ENCODE measurements at places on chromosomes 6 and 20. TPM values are rescaled to one million over a fixed set of nuclear protein-coding genes. Genes with fewer than 3 reads are reported as not detected.

GRCh38 chr6:111427341-111428116 is 55.5 kb downstream of the REV3L start:
- DNase-seq, result peak; percentile 68

The FAM209B gene
- total RNA-seq, result not detected

GRCh38 chr6:144661116-144661806 is 376.1 kb downstream of the UTRN start:
- DNase-seq, result no peak

GRCh38 chr6:90044182-90044832 is 150.0 kb downstream of the GJA10 start:
- DNase-seq, result no peak

DNA sequence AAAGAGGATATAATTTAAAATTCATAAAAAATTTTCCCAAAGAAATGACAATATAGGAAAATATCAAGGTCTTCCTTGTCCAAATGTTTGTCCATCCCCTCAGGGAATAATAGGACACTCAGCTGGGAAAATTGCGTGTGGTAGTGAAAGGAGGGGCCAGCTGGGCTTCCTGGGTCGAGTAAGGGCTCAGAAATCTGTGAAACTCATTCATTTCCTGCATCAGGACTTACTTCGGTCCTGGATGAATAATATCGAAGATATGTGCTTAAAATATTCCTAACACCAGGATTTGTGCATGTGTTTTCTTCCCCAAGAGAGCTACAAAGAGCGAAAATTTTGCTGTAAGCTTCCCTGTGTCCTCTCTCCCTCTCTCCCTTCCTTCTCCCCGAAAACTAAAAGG is 118.2 kb upstream of the GJE1 start:
- no peak for DNase-seq

- DNase-seq, result no peak
These were observed 82.2 kb upstream of the NAA20 start for GRCh38 chr20:19934792-19935491.

DNA sequence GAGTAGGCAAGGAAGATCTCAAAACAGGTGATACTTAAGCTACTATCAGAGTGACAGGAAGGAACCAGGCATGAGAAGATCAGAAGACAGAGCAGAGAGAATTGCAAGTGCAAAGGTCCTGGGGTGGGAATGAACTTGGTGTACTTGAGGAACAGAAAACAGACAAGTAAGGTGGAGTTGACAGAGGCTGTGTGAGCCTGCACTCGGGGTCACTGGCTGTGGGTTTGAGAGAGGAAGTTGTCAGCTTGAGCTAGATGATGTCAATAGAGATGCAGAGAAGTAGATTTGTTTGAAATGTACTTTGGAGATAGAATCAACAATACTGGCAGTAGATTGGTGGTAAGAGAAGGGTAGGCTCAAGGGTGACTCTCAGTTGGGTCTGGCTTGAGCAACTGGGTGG is 209.5 kb downstream of the CLIC5 start:
- no peak for DNase-seq

DNA sequence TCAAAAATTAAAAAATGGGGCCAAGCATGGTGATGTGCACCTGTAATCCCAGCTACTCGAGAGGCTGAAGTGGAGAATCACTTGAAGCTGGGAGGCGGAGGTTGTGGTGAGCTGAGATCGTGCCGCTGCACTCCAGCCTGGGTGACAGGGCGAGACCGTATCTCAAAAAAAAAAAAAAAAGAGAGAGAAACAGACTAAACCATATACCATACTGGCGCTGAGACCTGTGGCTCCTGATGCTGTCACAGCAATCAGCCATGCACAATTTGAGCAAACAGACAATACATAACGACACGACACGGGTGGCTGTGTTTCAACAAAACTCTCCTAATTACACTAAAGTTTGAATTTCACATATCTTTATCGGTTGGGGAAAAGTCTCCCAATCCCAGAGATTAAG is 14.9 kb upstream of the CBFA2T2 start:
- no peak for DNase-seq

The GUCA1A gene
- total RNA-seq, result not detected

DNA sequence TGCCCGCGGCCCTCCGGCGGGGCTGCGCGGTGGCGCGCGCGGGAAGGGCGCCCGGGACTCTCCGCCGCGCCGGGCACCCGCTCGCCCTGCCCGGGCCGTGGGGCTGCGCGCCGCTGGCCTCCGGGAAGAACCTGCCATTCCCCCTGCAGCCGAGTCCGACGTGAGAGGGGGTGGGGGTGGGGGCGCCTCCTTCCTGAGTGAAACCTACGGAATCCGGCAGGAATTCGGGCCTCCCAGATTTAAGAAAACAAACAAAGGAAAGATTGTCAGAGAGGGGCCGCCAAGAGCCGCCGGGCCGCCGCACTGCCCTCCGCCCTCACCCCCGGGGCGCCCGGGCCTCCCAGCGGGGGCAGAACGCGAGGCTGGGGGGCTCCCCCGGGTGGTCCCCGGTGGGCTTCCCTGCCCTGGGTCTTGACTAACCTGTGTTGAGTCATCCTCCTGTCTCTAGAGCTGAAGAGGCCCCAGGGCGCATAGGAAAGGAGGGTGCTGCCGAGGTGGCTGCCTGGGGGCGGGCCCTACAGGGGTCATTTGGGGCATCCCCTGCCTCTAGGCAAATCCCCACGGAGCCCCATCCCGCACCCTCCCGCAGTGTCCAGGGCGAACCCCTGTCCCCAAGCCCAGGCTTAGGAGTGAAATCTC is 42.2 kb upstream of the FOXP4 start:
- DNase-seq, result no peak

The PRSS16 gene
- 4.7 TPM for total RNA-seq

GRCh38 chr6:38192487-38192886 is 373.0 kb downstream of the ZFAND3 start:
- no peak for DNase-seq

DNA sequence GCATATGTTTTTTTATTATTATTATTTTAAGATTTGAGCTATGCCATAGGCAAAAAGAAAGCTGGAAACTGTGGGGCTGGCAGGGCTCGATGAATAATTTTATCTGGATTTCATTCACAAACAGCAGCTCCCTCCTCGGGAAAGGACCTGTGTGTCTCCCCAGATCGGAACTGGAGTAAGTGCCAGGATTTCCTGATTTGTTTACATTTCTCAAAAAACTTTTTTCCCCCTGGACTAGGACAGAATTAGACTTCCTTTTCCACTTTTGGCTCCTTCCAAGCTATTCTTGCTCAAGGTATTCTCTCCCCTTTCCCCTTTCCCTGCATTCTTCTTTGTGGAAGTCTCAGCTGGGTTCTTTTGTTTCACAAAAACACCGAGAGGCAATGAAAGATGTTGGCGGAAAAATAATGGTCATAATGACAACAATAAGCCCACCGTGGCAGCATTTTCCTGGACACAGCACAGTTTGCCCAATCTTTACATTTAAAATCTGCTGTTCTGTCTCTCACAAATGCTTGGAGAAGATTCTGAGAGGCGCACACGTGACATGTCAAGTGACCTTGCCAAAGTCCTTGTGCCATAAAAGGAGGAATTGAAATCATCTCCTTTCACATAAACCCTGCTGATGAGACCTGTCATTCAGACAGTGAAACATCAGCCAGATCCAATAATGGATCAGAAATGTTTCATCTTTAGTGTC is 85.8 kb upstream of the PREP start:
- DNase-seq, result no peak

The FRK gene
- 2.5 TPM for total RNA-seq

The PRPH2 gene
- total RNA-seq, result not detected

DNA sequence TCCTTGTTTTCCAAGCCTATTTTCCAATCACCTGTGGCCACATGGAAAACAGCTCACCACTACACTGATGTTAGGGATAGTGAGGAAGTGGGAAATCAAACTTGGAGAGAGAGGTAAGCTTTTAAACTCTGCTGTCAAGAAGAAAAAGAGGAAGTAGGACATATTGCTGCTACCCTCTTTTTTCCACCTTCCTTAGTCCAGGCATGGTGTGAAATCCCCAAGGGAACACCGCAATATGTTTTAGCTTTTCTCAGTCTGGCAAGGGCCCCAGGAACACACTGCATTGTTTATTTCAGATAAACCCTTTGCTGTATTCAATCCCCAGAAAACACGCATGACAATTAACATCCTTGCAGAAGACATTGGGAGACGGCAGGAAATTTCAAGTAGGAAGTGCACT is 61.3 kb downstream of the HS3ST5 start:
- DNase-seq, result no peak

DNA sequence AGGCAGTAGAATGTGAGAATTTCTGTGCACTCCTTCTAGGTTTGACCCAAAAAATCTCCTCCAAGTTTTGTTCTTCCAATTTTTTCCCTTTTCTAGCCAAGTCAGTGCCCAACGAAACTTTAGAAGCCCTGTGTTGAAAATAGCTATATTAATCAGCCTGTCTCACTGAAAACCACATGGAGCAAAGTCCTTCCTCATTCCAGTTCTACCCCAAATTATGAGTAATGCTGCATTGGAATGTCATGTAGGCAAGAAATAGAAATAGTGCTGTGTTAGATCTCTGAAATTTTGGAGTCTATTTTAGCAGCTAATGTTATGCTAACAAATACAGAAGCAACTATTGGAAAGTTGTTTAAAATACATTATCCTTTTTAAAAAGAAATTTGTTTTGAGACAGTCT is 725.5 kb downstream of the TBC1D32 start:
- no peak for DNase-seq

DNA sequence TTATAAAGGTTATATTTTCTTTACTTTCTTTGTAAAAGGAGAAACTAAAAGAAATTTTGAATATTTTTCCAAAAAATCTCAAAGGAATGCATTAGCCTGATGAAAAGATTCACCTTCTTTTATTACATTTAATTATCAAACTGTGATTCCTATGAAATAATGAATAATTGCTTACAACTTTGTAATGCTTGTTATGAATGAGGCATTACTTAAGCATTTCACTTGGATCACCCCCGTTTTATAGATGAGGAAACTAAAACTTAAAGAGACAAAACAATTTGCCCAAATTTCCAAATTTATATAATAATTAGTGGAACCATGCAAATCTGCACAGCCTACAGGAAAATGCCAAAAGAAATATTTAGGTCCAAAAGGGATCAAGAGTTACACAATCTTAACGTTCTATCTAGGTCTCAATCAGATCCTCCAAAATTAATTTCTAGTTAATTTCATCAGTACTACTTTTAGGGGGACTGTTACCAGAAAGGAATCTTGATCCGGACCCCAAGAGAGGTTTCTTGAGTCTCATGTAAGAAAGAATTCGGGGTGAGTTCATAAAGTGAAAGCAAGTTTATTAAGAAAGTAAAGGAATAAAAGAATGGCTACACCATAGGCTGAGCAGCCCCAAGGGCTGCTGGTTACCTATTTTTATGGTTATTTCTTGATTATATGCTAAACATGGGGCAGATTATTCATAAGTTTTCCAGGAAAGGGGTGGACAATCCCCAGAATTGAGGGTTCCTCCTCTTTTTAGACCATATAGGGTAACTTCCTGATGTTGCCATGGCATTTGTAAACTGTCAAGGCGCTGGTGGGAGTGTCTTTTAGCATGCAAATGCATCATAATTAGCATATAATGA is 288.0 kb downstream of the ADGB start:
- no peak for DNase-seq

The GJA1 gene
- 3.8 TPM for total RNA-seq

DNA sequence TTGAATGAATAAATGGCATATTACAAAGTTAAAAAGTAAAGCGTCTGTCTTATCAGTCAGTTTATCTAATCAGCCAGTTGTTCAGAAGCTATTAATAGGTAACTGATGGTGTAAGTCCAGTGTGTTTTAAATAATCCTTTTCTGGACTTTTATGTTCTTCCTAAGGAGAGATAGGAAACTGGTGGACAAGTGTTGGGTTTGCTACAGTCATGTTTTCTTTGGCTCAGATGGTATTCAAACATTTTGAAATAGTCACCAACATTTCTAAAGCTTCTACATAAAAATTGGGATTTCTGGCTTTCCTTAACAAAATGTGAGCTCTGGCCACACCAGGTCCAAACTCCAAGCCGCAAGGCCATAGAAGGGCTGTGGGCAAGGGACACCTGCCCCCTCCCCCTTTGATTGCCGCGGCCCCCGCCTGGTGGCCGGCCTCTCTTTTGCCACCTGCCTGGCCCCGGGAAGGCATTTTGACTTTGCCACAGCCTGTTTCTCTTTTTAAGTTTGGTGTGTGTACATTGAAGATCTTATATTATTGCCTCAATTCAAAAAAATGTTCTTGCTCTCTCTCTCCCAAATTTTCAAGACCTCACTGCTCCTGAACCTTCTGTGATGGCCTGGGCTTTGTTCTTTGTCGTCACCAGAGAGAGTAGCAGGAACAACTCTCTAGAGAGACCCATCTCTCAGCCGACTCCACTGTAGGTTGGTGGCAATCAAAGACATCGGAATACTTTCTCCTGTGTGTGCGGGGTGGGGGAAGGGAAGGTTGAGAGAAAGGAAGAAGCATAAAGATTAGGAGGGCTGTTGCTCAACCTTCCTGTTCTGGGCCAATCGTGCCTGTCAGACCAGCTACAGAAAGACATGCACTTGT is 84.0 kb upstream of the ZNF217 start:
- DNase-seq, result no peak

The C4A gene
- total RNA-seq, result 8.1 TPM

DNA sequence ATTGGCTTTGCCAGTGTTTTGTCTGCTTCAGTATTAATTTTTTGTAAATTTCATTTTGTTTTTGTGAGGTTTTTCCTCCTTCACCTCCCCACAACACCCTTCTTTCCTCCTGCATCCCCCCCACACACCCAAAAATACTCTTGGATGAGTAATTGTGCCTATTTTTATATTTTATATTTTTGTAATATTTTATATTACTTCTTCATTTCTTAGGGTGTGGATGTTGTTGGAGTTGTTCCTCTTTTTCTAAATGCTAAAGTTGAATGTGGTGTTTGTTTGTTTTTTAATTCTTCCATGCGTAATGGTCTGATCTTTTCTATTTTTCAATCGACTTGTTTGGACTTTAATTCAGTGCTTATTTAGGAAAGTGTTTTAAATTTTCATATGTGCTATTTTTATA is 420.5 kb upstream of the SOX4 start:
- DNase-seq, result no peak

- DNase-seq, result no peak
These were observed 8.4 kb downstream of the IRF4 start for GRCh38 chr6:399785-400534.

DNA sequence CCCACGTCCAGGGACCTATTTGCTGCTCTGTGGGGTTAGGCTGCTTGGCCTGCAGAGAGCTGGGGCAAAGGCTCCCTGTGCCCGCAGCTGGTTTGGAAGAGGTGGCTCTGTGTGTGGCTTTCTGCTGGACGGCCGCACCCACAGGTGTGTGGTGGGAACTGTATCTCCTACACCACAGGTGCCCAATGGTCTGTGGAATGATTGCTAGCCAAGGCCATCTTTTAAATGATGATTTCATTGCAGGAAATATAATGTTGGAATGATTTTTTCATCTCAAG is 178.4 kb downstream of the DLL1 start:
- no peak for DNase-seq

The LIN28B gene
- total RNA-seq, result 5.8 TPM

The FAXC gene
- 9.0 TPM for total RNA-seq

All from Panc1 (cell line).